ENCODE measurements at places on chromosomes 7 and 10.

- no peak for DNase-seq
Measured at GRCh38 chr10:103231047-103231551, 14.6 kb upstream of the RPEL1 start.

DNA sequence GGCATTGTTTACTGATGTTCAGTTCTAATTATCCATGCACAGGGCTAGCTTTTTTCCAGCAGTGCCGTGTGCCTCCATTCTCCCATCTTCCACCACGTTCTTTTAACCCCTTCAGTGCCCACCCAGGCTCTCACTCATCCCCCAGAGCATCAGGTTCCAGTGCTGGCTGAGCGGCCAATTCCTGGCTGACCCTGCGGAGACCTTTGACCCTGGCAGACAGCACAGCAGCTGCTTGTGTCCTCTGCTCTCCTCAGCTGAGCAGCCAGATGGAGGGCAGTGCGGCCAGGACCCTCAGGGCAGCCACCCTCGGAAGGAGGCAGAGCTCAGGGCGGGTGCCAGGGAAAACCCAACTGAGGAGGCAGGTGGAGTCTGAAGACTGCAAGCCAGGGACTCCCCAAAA, 48.4 kb downstream of the ZNF503 start:
- no peak for DNase-seq

GRCh38 chr10:133475425-133475734, 21.6 kb downstream of the SCART1 start:
- no peak for DNase-seq

DNA sequence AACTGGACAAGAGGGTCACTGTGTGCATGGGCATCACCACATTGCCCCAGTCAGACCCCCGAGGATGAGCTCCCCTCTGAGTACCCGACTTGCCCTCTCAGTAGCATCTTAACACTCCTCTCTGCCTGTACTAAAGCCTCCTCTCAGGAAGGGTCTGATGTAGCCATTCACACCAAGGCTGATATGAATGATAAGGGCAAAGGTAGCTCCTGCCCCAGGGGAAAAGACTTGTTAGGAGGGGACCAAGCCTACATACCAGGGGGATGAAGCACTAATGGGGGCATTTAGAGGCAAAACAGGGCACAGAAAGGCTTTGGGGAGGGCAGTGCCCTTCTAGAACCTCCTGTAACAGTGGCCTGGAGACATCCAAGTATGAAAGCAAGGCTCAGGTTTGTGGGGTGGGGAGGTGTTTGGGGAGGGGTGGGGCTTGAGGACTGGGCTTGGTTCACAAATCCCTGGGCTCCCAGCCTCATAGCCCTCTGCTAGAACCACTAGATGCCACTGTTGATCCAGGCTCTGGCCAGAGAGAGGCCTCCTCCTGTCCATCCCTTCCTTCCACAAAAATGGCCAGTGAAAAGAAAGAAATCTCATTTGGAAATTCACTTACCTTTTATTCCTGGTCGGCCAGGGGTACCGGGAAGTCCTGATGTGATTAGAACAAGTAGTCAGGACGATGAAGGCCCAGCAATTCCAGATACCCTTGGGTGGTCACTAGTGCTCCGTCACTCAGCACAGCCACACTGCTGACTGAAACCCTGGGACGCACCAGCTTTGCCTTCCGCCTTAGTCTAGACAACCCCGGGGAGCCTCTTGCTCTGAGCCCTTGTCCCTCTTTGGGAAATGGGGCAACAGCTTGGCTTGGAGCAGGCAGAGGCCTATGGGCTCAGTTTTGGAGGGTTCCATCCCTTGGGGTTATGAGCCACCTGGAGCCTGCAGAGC, 40.3 kb downstream of the COL17A1 start:
- peak; percentile 7 for DNase-seq

GRCh38 chr10:3902054-3902808, 117.2 kb upstream of the KLF6 start:
- no peak for DNase-seq

DNA sequence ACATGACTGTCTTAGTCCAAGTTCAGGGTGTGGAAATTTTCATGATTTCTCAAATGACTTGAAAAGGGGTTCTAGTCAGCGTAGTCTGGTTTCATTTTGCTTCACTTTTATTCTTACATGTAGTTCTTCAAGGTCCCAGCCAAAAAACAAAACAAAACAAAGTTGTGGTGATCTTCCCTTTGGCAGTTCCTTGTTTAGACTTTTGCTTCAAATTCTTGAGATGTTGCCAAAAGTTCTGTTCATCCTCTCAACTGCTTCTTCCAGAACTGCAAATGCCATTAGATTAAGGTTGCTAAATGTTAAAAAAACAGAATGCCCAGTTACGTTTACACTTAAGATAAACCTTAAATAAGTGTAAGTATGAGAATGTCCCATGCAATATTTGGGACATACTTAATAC, 370.8 kb upstream of the LRRTM3 start:
- no peak for DNase-seq

- DNase-seq = no peak
Measured at GRCh38 chr10:51030480-51030879, 43.8 kb upstream of the PRKG1 start.

DNA sequence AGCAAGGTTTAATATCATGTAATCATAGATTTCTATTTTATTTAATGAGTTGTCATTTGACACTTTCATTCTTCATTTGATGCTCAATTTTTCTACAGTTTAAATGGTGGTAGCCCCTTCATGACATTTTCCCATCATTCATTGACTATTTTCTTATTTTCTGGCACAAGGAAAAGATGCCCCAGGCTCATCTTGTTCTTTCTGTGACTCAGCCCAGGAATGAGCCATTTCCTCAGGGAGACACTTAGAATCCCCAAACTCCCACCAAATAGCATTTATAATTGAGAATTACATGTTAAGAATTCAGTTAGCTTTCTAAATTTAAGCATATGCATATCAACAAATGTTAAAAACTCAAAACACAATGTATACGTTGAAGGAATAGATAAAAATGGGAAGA, 222.3 kb downstream of the KIF20B start:
- DNase-seq = no peak

DNA sequence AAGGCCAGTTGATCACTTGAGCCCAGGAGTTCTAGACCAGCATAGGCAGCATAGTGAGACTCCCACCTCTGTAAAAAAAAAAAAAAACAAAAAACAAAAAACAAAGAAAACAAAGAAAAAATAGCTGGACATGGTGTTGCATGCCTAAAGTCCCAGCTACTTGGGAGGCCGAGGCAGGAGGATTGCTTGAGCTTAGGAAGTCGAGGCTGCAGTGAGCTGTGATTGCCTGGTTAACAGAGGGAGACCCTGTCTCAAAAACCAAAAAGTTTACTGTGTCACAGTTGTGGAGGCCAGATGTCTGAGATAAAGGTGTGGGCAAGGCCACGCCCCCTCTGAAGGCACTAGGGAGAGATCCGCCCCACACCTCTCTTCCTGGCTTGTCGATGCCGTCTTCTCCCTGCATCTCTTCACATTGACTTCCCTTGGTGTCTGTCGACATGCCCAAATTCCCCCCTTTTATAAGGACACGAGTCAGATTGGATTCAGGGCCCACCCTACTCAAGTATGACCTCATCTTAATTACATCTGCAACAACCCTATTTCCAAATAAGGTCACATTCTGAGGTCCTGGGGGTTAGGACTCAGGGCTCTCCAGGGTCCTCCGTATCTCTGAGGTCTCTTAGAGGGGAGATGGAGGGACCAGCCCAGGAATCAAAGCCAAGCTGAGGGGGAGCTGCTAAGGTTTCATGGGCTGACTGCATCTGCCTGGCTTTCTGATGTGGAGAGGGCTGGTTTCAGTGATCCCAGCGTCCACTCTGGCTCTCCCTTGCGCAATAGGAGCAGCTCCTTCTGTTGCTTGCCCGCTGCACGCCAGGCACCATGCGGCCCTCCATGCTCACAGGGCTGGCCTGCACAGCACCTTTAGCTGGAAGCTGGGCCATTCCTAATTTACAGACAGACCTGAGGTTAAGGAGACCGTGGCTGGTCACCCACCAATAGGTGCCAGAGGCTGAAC, 23.1 kb downstream of the AGAP3 start:
- no peak for DNase-seq

DNA sequence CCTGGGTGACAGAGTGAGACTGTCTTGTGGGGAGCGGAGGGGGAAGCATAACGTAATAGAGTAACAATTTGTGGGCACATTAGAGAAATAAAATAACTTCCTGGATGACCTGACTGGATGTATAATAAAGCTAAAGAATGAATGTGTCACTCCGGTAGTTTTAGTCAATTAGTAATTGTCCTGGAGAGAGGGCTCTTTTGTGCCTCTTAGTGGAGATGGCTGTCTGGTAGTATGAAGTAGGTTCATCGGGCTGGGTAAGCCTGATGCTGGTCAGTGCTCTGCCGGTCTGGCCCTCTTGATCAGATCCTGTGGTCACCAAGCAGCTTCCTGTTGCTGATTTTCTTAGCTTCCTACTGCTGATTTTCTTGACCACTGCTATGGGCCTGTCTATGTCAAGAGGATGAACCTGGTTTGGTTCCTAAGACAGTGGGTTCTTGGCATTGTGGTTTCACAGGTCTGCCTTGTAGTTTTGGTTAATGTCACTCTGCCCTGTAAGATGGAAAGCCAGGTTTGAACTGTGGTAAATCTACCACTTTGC, 34.1 kb downstream of the ZRANB1 start:
- DNase-seq = no peak

- DNase-seq = no peak
Measured at GRCh38 chr10:5538892-5539651, 14.3 kb downstream of the CALML3 start.

DNA sequence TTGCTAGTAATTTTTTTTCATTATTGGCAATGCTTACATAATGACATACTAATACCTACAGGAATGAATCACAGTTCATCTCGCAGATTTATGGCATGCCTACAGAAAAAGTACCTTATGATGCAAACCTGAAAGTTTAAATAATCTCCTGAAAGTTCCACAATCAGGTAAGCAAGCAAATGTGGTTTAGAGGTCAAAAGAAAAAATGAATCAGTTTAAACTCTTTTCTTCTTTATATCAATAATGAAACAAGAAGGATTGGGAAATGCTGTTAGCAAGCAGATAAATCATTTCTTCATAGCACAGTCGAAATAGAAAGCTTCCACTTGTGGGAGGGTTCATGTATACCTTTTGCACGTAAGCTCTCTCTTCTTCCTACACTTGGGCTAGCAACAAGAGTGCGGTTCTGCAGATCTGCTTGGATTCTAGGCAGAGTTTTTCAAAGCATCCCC, 53.7 kb upstream of the MTPN start:
- no peak for DNase-seq

DNA sequence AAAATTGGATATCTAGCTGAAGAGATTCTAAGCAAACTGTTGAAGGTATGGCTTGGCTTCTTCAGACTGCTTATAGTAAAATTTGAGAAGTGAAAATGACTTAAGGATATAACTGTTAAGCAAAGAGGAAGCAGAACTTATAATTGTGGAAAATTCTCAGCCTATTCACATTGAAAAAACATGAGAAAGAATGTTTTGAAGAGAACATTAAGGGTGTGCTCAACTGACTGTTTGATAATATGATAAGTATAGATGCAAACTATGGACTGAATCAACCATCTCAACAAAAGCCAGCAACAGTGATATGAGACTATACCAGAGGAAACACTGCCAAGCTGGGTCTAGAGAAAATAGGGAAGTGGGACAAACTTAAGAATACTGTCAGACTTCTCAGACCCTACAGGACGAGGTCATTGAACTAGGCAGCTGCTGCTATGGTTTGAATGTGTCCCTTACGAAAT, 133.1 kb upstream of the PPP1R3A start:
- no peak for DNase-seq

GRCh38 chr7:129334473-129334872, 99.8 kb upstream of the STRIP2 start:
- no peak for DNase-seq

- no peak for DNase-seq
Measured at GRCh38 chr7:32935558-32935957, 21.7 kb upstream of the FKBP9 start.

- DNase-seq = no peak
Measured at GRCh38 chr7:128381161-128381821, 19.8 kb upstream of the PRRT4 start.

DNA sequence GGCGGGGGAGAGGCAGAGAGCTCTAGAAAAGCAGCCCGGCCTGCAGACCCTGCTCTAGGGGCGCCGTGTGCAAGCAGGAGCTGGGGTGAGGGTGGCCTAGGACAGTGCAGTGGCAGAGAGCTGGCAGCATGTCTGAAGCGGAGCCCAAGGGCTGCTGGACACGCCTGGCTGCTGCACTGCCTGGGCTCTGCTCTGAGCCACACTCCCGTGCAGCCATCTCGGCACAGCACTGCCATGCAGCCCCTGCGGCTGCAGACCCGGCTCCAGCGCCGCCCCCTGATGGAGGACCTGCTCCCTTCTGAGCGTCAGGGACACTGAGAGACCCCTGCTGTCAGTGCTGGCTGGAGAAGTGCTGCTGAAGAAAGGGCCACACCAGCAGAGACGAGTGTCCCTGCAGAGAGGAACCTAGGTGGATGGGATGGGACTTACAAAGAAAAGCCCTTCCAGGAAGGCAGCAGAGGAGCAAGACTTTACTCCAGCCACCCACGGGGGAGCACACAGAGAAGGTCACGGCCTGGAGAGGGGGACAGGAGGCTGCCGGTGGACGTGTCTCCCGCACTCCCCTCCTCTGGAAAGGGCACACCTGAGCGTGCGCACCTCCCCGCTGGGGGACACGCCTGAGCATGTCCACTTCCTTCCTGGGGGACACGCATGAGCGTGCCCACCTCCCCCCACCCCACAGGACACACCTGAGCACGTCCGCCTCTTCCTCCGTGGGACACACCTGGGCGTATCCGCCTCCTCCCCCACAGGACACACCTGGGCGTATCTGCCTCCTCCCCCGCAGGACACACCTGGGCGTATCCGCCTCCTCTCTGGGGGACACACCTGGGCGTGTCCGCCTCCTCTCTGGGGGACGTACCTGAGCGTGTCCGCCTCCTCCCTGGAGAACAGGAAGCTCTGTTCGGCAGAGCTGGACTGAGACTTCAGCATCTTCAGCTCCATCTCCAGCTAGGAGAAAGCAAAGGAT, 252.9 kb downstream of the MAD1L1 start:
- peak; percentile 8 for DNase-seq

- DNase-seq = no peak
Measured at GRCh38 chr7:82185443-82185842, 258.1 kb downstream of the CACNA2D1 start.

- DNase-seq = no peak
Measured at GRCh38 chr10:19071946-19072345, 23.3 kb downstream of the MALRD1 start.

GRCh38 chr7:2838873-2839578, 5.1 kb downstream of the GNA12 start:
- no peak for DNase-seq

GRCh38 chr7:27152816-27153442, 546 bp upstream of the HOXA3 start:
- DNase-seq = no peak

GRCh38 chr7:922334-923107, 32.0 kb downstream of the ADAP1 start:
- no peak for DNase-seq

DNA sequence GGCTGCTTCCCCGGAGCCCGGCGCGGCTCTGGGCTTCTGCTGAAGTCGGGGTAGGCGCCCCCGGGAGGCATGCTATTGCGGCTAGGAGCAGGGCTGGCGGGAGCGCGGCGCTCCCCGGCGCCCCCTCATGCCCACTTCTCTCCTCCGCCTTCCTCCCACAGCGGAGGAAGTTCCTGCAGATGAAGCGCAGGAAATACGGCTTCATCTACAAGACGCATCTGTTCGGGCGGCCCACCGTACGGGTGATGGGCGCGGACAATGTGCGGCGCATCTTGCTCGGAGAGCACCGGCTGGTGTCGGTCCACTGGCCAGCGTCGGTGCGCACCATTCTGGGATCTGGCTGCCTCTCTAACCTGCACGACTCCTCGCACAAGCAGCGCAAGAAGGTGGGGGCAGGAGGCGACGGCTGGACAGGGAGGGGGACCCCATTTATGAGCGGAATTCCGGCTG, 479 bp downstream of the CYP26A1 start:
- no peak for DNase-seq
